Testis (tissue), 5 donors: ENCODE measurements at places on chromosomes 4 and X.
A peak's percentile ranks its signal among the peaks of the same experiment; 100 is the strongest.

DNA sequence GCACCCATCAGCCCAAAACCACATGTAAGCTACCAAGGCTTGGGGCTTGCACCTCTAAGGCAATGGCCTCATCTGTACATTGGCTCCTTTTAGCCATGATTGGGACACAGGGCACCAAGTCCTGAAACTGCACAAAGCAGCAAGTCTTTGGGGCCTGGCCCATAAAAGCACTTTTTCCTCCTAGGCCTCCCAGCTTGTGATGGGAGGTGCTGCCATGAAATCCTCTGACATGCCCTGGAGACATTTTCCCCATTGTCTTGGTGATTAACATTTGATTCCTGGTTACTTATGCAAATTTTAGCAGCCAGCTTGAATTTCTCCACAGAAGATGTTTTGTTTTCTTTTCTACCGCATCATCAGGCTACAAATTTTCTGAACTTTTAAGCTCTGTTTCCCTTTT is 58.5 kb upstream of the PABPC4L start:
- DNase-seq, result no peak

- DNase-seq, result no peak
Observed at GRCh38 chr4:132395561-132395960, 753.5 kb upstream of the PCDH10 start.

DNA sequence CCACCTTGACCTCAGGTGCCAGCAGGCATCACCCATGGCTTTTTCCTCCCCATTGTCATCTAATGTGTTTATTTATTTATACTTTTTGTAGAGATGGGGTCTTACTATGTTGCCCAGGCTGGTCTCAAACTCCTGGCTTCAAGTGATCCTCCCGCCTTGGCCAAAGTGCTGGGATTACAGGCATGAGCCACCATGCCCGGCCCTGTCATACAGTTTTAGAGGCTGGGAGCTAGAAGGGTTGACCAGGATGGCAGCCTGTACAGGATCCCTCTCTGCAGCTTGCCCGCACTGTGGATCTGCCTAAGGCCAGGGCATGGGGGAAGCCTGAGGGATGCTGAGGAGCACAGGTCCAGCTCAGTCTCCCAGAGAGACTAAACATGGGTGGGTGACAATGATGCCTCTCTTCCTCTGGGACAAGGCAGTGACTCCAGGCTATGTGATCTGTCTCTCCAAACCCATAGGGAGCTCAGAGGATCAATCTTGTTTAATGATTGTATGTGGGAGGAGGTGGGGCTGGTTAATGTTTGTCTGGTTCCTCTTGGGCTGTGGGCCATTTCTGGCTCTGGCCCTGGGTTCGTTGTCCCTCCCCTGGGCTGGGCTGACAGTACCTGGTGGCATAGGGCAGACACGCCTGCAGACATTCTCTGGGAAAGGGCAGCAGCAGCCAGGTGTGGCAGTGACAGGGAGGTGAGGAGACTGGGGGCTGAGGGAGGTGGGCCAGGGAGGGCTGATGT is 8.3 kb upstream of the GJB1 start:
- no peak for DNase-seq

DNA sequence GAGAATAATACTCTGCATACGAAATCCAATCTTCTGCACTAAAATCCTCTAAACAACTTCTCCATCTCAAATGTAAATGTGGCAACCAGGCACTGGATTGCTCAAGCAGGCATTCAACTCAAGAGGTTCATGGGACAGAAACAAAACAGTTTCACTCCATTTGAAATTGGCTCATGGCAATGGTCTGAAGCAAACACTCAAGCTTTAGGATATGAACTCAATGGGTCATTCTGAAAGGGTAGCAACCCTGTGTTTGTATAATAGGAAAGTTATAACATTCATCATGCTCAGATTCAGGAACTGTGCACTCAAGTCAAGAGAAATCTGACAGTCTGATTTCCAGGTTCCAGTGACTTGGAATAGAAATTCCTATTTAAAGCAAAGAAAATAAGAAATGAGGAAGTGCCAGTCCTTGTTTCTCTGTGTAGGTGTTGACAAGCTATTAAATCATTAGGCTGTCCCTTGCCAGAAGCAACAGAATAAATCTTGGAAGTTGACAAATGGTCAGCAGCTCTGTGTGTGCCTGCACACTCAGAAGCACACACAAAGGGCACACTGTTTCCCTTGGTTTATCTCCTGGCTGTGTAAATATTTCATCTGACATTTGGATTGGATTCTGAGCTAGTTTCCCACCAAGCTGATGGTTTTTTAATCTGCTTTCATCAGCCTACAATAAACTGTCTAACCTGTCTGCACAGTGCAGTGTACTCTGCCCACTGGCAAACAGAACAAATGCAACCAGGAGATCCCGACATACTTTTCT is 75.9 kb upstream of the CITED1 start:
- DNase-seq, result no peak

GRCh38 chr4:159837071-159837470 is 734.2 kb downstream of the RAPGEF2 start:
- no peak for DNase-seq

- DNase-seq, result peak; percentile 19
Observed at GRCh38 chr4:144906181-144906925, 191.6 kb downstream of the ANAPC10 start.

- DNase-seq, result no peak
Observed at GRCh38 chrX:103817502-103817901, 14.6 kb downstream of the RAB9B start.

GRCh38 chr4:3816983-3817960 is 51.1 kb downstream of the ADRA2C start:
- no peak for DNase-seq

DNA sequence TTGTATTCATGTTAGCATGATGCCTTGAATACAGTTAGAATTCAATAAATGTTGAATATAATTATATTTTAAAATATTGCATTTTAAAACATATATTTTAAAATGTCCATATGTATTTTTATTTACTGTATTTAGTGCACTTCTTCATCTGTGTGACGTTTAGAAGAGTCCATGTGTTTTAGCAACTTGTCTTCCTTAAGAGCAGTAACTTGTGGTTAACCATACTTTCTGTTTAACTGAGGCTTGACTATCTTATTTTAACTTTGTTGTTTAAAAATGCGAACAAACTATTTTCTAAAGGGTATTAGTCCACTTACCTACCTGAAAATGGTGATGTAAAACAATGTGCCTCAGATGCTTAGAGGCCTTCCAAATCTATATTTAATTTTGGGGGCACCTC is 858 bp downstream of the DMP1 start:
- DNase-seq, result no peak

DNA sequence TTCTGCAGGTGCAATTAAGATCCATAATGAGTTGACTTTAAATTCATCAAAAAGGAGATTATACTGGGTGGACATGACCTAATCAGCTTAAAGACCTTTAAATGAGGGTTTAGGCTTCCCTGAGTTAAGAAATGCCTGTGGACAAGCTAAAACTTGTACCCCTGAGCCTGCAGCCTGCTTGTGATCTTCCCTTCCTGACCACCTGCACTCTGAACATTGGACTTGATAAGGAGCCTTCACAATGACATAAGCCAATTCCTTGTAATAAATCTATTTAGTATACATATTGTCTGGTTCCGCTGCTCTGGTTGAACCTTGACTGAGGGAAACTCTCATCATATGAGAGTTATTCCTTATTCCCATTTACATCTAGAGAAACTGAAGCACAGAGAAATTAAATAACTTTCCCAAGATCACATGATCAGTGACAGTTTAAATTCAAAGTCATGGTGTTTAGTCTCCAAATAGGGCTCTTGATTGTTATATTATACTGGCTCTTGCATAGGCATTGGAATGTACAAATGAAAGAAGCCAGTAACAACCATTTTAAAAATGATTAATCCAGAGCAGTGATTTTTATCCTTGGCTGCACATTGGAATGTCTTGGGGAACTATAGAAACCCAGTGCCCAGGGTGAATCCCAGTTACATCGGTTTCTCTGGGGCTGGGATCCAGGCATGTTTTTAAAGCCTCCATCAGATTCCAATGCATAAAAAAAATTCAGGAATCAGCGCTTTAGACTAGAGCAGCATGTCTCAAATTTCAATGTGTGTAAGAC is 136.1 kb downstream of the MSL3 start:
- no peak for DNase-seq

GRCh38 chrX:68755616-68756125 is 73.2 kb upstream of the EFNB1 start:
- peak; percentile 15 for DNase-seq

DNA sequence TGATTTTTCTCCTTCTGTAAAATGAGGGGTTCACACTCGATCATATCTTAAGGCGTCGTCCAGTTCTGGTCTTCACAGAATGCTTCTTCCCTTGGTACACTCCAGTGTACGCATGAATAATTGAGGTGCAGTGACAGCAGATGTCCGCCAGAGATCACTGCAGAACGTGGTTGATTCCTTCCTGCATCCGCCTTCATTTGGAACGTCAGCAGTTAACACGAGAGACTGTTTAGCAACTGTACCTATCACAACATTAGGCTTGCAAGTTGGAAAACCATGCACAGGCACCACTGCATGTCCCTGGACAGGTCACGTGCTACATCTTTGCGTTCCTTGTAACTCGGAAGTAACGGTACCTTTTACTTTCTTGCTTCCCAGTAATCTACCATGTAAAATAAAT is 66.0 kb upstream of the GEMIN8 start:
- DNase-seq, result peak; percentile 45

DNA sequence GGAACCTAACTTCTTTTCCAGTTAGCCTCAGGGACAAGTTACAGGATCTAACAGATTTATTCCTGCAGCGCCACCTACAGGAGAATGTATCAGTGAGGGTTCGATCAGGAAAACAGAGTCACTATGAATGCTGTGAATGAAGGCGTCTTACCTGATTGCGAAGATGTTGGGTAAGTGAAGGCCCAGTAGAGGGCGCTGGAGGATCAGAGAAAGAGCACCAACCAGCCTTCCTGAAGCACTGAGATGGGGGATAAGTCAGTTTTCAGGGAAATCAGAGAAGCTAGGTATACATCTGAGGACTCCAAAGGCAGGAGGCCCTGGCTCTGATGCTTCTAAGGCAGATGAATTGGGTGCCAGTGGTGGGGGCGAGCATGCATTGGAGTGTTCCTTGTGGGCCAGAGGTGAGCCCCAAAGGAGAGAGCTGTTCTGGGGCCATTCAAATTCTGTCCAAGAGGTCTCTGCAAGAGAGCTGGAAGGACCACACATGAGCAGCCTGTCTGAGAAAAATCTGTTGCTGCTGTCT is 169.9 kb upstream of the AADAT start:
- DNase-seq, result peak; percentile 96

DNA sequence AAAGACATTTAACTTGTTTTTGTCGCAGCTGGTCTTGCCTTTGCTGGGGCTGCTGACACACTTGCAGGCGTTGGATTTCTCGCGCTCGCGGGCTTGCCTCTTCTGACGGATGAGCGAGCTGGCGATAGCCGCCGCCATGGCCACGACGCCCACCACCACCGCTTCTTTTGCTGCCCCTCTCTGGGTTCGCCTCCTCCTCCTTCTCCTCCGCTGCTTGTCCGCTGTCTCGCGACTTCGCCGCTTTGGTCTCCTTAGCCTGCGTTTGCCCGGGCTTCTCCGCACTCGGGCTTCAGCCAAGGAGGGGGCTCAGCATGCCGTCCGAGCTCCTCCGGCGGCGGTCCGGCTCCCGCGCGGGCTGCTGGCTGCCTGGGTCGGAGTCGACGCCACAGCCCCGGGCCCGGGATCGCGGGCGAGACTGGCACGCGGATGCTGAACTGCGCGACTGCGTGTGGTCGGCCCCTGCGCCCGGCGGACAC is 613 bp downstream of the FGF13 start:
- peak; percentile 17 for DNase-seq

- no peak for DNase-seq
Observed at GRCh38 chr4:787561-787981, 38.4 kb downstream of the CPLX1 start.

GRCh38 chr4:5018603-5019002 is 655 bp downstream of the CYTL1 start:
- DNase-seq, result no peak

GRCh38 chr4:109755656-109756055 is 25.8 kb upstream of the PLA2G12A start:
- DNase-seq, result no peak

DNA sequence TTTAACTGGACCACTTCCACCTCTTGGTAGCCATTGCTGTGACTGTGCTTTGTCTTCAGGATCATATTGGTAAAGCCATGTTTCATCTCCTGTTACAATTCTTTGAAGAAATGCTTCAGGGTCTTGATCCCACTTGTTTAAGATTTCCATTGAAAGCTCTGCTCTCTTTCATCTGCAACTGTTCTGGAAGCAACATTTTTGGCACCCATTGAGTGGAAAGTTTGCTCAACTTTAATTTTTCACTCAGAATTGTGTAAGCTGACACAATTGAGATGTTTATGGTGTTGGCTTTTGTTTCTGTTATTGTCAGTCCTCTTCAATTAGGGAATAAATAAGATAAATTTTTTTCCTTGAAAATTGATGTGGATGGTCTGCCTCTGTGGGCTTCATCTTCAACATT is 237.4 kb downstream of the MAPK10 start:
- DNase-seq, result no peak

DNA sequence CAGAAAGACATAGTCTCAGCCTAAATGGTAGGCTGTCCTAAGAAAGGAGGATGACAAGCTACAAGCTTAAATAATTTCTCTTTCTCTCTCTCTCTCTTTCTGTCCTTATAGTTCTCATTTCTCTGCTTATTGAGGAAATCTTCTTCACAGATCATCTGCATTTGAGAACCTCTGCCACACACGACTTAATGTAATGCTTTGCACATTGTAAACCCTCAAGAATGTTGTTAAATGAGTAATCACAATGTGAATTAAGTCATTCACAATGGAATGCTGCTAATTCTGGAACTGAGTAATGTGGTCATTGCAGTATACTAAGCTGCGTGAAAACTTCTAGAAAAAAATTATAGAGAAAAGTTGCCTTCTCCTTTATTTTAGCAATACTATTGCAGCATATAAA is 508.9 kb upstream of the FTHL17 start:
- no peak for DNase-seq

DNA sequence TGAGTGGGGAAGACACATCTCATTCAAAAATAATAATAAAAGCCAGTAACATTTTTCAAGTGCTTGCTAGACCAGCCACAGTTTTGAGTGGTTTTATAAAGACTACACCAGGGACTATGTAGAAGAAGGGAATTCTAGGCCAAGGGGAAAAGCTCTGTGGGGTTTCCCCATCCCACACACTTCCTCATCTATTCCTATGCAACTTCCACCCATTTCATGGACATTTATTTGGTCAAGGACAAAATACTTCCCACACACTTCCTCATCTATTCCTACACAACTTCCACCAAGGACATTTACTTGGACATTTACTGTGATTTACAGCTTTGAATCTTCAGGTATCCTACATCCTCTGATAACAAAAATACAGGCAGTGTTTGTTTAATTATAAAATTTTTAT is 86.5 kb upstream of the KLF3 start:
- DNase-seq, result no peak

- DNase-seq, result no peak
Observed at GRCh38 chrX:50107470-50107869, 93.3 kb downstream of the AKAP4 start.

- peak; percentile 44 for DNase-seq
Observed at GRCh38 chrX:139112432-139112831, 400.9 kb upstream of the FGF13 start.

GRCh38 chr4:7612311-7612897 is 177.7 kb upstream of the PSAPL1 start:
- no peak for DNase-seq
